Spleen (tissue), 13 donors: ENCODE measurements at places on chromosomes 3 and 15.

DNA sequence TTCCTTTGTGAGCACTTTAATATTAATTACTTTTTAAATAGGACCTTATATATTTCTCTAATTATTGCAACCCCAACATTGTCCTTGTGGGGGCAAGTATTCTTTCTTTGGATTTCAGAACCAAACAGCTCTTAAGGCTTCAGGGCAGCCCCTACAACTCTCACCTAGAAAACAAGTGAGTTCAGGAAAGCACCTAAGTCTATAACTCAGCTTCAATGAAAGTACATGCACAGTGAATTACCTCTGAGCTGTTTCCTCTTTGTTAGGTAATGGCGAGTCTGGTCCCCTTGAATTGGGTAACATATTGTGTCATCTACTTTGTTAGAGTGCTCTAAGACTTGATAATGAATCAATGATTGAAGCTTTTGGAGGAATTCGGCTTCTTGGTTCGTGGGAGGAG, 545.7 kb downstream of the NLGN1 start:
- no peaks in the 10 kb centered on the region for H3K36me3 ChIP-seq
- H3K4me1 ChIP-seq = no peaks in the 10 kb centered on the region
- no peak overlapping the region for H3K27ac ChIP-seq
- no peak for DNase-seq

DNA sequence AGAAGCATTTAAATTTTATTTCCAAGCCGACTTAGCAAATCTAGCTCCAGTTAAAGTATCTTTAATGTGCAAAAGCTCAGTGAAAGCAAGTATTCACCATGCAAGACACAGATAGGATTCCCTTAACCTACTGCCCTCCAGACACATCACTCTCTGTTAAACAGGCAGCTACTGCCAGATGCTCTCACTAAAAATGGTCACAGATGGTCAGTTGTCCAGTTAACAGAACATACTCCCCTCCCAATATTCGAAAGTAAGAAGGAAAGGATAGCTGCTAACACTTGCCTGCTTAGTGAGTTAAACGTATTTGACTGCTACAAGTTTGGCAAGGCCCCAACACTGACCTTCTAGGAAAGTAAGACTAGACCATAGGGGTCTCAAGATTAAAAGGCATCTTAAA, 73.7 kb downstream of the PRTG start:
- no peaks in the 10 kb centered on the region for H3K4me1 ChIP-seq
- no peak overlapping the region for H3K27ac ChIP-seq
- no peaks in the 10 kb centered on the region for H3K36me3 ChIP-seq
- no peaks in the 10 kb centered on the region for H3K27me3 ChIP-seq

GRCh38 chr3:125470671-125471070, 49.3 kb downstream of the SNX4 start:
- H3K36me3 ChIP-seq = no peaks in the 10 kb centered on the region
- H3K27me3 ChIP-seq = no peaks in the 10 kb centered on the region
- no peak overlapping the region for H3K27ac ChIP-seq
- no peak for DNase-seq
- no peaks in the 10 kb centered on the region for H3K4me1 ChIP-seq
- H3K4me3 ChIP-seq = no peak overlapping the region

- no peaks in the 10 kb centered on the region for H3K36me3 ChIP-seq
- DNase-seq = no peak
- H3K27ac ChIP-seq = no peak overlapping the region
- no peaks in the 10 kb centered on the region for H3K27me3 ChIP-seq
These were observed 317.3 kb upstream of the NAALADL2 start for GRCh38 chr3:174541708-174542315.

GRCh38 chr3:173702561-173702960, 305.0 kb downstream of the NLGN1 start:
- H3K4me3 ChIP-seq = no peak overlapping the region
- no peak for DNase-seq
- no peaks in the 10 kb centered on the region for H3K36me3 ChIP-seq
- no peak overlapping the region for H3K27ac ChIP-seq
- no peaks in the 10 kb centered on the region for H3K27me3 ChIP-seq
- no peaks in the 10 kb centered on the region for H3K4me1 ChIP-seq

DNA sequence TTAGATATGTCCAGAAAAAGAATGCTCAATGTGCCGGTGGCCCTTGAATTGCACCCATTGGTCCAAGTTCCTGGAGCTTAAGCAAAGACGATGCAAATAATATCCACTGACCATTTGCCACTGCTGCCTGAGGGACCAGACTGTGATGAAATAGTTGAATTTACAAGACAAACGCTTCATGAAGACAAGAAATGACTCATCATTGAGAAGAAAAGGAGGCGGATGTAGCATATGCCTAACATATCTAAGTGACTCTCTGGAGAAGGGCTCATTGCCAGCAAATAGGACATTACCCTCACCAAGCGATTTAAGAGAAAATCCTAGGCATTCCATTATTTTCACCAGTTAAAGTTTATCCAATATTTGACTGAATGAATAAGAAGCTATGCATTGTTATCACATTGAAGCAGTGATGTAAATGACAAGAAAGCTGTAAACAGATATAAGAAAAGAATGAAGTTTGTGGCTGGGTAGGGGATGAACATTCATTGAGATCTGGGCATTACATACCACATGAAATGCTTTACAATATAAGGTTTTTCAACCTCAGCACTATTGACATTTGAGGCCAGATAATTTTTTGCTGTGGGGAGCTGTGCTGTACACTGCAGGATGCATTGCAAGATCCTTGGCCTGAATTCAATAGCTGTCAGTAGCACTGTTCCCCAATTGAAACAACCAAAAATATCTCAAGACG, 48.9 kb upstream of the CPNE4 start:
- no peaks in the 10 kb centered on the region for H3K36me3 ChIP-seq
- no peak overlapping the region for H3K27ac ChIP-seq
- no peaks in the 10 kb centered on the region for H3K27me3 ChIP-seq
- DNase-seq = no peak
- H3K4me3 ChIP-seq = no peak overlapping the region

DNA sequence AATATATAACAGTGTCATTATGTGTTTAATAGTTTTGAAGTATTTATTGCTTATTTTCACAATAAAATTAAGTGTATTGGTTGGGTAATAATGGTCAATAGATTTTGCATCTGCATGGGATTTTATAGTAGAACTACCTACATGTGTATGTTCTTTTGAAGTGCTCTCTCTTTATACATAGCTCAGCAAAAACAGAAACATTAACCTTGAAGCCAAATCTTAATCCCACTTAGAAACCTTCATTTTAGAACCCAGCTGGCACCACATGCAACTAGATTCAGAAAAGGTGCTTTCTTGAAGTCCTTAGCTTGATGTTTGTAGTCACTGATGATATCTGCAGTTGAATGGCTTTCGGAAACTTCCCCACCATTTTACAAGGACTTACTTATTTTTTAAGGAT, 146.9 kb upstream of the IL12A start:
- no peak overlapping the region for H3K27ac ChIP-seq
- DNase-seq = no peak
- no peaks in the 10 kb centered on the region for H3K36me3 ChIP-seq
- no peak overlapping the region for H3K4me3 ChIP-seq
- H3K4me1 ChIP-seq = no peaks in the 10 kb centered on the region

GRCh38 chr15:49215768-49216739, 46.0 kb downstream of the GALK2 start:
- DNase-seq = no peak
- peaks cover 13% of the 10 kb centered on the region for H3K4me1 ChIP-seq
- peaks cover 15% of the 10 kb centered on the region for H3K36me3 ChIP-seq
- no peak overlapping the region for H3K27ac ChIP-seq
- no peak overlapping the region for H3K4me3 ChIP-seq

GRCh38 chr15:62938825-62939224, 103.7 kb upstream of the TPM1 start:
- peaks cover 19% of the 10 kb centered on the region for H3K27me3 ChIP-seq
- H3K4me1 ChIP-seq = peaks cover 30% of the 10 kb centered on the region
- no peak for DNase-seq
- no peak overlapping the region for H3K27ac ChIP-seq
- H3K36me3 ChIP-seq = no peaks in the 10 kb centered on the region

GRCh38 chr3:119681279-119681678, 4.1 kb upstream of the COX17 start:
- DNase-seq = no peak
- no peaks in the 10 kb centered on the region for H3K36me3 ChIP-seq
- no peak overlapping the region for H3K4me3 ChIP-seq
- no peaks in the 10 kb centered on the region for H3K27me3 ChIP-seq
- H3K27ac ChIP-seq = no peak overlapping the region

GRCh38 chr15:93213281-93213680, 124.3 kb upstream of the RGMA start:
- H3K4me1 ChIP-seq = no peaks in the 10 kb centered on the region
- no peak for DNase-seq
- no peak overlapping the region for H3K27ac ChIP-seq
- no peaks in the 10 kb centered on the region for H3K27me3 ChIP-seq
- H3K4me3 ChIP-seq = no peak overlapping the region

GRCh38 chr3:130517602-130518001, 625 bp downstream of the COL6A6 start:
- no peak for DNase-seq
- no peaks in the 10 kb centered on the region for H3K36me3 ChIP-seq
- H3K4me1 ChIP-seq = peaks cover 7% of the 10 kb centered on the region
- H3K27ac ChIP-seq = no peak overlapping the region
- peaks cover 12% of the 10 kb centered on the region for H3K27me3 ChIP-seq
